ENCODE measurements at places on chromosomes 5 and 9.

DNA sequence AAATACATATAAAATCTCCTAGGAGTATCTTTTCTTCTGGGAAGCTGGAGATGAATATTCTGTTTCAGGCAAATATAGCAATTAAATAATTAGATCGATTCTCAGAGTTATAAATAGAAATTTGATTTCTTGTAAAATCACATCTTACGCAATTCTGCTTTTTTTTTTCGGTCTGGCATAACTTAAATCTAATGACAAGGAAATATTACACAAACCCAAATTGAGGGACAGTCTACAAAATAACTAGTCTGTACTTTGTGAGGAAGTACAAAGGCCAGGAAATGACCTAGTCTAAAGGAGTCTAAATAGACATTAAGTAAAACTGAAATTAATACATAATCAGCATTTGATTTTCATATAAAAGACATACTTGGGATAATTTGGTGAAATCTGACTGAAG lies 133.3 kb downstream of the KIAA0825 start:
- no peak for DNase-seq

DNA sequence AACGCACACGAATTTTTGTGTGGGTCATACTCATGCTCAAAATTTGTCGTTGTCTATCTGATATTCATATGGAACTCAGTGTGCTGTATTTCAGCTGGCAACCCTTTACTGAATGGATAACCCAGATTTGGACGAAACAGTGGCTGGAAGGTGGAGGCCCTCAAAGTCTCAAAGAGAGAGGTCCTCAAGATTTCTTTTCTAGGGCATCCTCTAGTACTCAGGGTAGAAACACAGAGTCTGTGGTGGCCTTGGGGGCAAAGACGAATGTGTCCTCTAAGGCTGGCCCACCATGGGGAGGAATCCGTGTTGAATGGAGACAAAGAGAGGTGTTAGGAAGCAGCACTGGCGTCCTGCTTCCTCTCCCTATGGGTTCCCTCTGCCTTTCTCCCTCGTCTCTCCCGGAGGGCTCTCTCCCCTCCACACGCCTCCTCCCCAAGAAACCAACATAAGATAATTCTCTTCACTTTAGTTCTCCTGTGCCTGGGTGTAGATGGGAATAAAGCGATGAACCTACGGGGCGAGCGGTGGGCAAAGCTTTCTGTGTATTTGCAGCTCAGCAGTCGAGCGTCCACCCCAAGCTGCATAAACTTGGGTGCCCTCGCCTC lies 333.7 kb downstream of the CWC27 start:
- DNase-seq, result peak; percentile 53

- DNase-seq, result no peak
Observed at GRCh38 chr5:38634568-38635369, 78.3 kb upstream of the LIFR start.

GRCh38 chr5:53037141-53037859 lies 48.1 kb downstream of the ITGA2 start:
- DNase-seq, result no peak

- DNase-seq, result no peak
Observed at GRCh38 chr9:127283917-127284497, 19.4 kb downstream of the GARNL3 start.

DNA sequence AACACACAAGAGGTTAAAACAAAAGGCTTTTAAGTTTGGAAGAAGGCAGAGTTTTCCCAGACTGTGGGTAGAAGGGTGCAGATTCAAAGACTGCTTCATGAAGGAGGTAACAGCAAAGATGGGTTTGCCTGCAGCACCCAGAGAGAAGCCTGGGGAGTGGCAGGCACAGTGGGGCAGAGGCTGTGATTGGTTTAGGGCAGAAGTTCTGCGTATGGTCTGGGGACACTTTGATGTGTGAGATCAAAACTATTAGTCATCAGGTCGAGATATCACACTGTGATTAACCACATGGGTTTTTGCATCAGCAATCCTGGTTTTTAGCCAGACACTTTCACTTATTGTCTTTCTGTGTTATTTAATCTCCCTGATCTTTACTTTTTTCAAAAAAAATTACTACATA lies 188.8 kb upstream of the GLRA1 start:
- no peak for DNase-seq

DNA sequence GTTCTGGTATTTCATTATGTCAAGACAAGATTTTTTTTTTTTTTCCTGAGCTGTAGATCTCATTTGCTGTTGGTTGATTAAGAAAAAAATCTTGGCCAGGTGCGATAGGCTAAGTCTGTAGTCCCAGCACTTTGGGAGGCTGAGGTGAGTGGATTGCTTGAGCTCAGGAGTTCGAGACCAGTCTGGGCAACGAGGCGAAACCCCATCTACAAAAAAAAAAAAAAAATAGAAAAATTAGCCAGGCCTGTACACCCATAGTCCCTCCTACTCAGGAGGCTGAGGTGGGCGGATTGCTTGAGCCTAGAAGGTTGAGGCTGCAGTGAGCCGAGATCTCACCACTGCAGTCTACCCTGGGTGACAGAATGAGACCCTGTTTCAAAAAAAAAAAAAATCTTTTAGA lies 12.2 kb downstream of the CDC42SE2 start:
- no peak for DNase-seq
